ENCODE measurements at places on chromosomes 7 and 10. TPM values are rescaled to one million over a fixed set of nuclear protein-coding genes. Genes with fewer than 3 reads are reported as not detected.

PRR15 gene
- polyA plus RNA-seq = not detected

SORBS1 gene
- polyA plus RNA-seq = 52.6 TPM

OR2A12 gene
- polyA plus RNA-seq = not detected

ZPBP gene
- polyA plus RNA-seq = not detected

Measured in neural cell (in vitro differentiated cells).